ENCODE measurements at places on chromosomes 4 and X.

- no peak for DNase-seq
- no peaks in the 10 kb centered on the region for H3K4me1 ChIP-seq
- H3K27me3 ChIP-seq, result no peaks in the 10 kb centered on the region
- no peak overlapping the region for H3K4me3 ChIP-seq
- H3K27ac ChIP-seq, result no peak overlapping the region
These were observed 809.3 kb downstream of the C4orf33 start for GRCh38 chr4:129905256-129905655.

GRCh38 chr4:55117511-55117910 is 7.9 kb downstream of the KDR start:
- H3K36me3 ChIP-seq, result peaks cover 14% of the 10 kb centered on the region
- no peaks in the 10 kb centered on the region for H3K27me3 ChIP-seq
- DNase-seq, result no peak
- no peak overlapping the region for H3K4me3 ChIP-seq
- no peaks in the 10 kb centered on the region for H3K4me1 ChIP-seq
- no peak overlapping the region for H3K27ac ChIP-seq

DNA sequence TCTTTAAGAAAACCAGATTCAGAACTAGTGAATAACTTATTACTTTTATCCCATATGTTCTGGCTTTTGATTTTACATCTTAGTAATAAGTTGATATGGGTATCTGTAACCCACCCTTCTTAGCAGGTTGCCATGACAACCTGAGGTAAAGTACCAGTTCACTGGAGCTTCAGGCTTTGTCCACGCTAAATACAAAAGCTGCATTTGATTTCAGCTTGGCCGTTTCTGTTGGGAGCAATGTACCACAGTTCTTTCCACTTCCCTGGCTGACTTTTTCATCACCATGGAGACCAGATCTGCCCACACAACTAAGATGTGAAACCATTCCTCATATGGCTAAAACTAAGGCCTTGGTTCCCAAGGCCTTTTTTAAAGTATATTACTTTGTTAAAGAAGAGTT is 26.1 kb downstream of the KLHL34 start:
- H3K27ac ChIP-seq, result no peak overlapping the region
- no peaks in the 10 kb centered on the region for H3K4me1 ChIP-seq
- no peak for DNase-seq

DNA sequence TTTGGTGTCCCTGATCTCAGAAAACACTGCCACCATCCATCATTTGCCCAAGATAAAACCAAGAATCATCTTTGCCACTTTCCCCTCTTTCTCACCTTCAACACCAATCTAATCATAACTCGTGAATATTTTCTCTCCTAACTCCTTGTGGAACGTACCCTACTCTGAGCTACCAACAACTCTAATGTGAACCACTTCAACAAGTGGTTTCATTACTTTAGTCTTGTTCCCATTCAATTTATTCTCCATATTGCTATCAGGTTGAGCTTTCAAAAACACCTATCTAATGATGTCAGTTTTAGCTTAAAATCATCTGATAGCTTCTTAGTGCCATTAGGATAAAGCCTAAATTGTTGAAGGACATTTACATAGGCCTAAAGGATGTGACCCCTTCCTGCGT is 39.8 kb upstream of the CXorf38 start:
- H3K27me3 ChIP-seq, result no peaks in the 10 kb centered on the region
- peaks cover 27% of the 10 kb centered on the region for H3K36me3 ChIP-seq
- no peak for DNase-seq

DNA sequence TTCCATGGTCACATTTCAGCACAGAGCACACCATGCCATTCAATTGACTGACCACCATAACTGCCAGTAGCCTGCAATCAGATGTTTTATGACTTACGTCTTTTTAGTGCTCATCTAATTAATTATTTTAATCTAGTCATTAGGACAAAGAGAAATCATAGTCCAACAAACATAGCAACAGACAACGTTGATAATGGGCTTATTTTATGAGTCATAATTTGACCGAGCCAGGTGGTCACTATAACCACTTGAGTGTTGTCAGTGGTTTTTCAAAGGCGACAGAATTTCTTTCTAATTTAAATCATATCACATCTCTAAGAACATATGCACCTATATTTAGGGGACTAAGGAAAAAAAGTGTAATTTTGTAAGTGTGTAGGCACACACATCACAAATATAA is 1.9 kb downstream of the SEC24D start:
- H3K4me3 ChIP-seq, result no peak overlapping the region
- peaks cover 20% of the 10 kb centered on the region for H3K36me3 ChIP-seq
- peak overlapping the region; percentile 91 for H3K27ac ChIP-seq
- no peak for DNase-seq

DNA sequence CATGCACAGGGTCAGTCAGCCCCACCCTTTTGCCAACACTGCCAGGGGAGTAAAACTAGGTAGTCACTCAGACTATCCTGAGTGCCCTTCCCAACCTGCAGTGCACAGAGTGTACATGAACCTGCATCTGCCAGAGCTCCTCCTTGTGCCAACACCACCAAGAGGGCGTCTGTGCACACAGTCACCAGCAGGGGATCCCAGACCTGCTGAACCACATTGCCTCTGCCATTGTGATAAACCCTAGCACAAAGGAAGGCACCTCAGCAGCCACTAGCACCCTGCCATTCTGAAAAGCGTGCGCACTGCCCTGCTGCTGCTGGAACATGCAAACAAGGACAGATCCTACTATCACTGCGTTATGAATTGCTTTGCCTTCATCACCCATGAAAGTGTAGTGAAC is 247.8 kb upstream of the POU3F4 start:
- no peak for DNase-seq
- H3K36me3 ChIP-seq, result no peaks in the 10 kb centered on the region
- no peak overlapping the region for H3K27ac ChIP-seq
- no peaks in the 10 kb centered on the region for H3K27me3 ChIP-seq
- H3K4me1 ChIP-seq, result no peaks in the 10 kb centered on the region
- H3K4me3 ChIP-seq, result no peak overlapping the region

- no peaks in the 10 kb centered on the region for H3K36me3 ChIP-seq
- H3K4me1 ChIP-seq, result no peaks in the 10 kb centered on the region
- no peak overlapping the region for H3K27ac ChIP-seq
- no peak for DNase-seq
These were observed 343.1 kb downstream of the GRID2 start for GRCh38 chr4:92646826-92647225.

- H3K36me3 ChIP-seq, result no peaks in the 10 kb centered on the region
- no peak overlapping the region for H3K4me3 ChIP-seq
- H3K4me1 ChIP-seq, result no peaks in the 10 kb centered on the region
- no peak overlapping the region for H3K27ac ChIP-seq
These were observed 950.1 kb downstream of the FAT4 start for GRCh38 chr4:126264839-126265238.

DNA sequence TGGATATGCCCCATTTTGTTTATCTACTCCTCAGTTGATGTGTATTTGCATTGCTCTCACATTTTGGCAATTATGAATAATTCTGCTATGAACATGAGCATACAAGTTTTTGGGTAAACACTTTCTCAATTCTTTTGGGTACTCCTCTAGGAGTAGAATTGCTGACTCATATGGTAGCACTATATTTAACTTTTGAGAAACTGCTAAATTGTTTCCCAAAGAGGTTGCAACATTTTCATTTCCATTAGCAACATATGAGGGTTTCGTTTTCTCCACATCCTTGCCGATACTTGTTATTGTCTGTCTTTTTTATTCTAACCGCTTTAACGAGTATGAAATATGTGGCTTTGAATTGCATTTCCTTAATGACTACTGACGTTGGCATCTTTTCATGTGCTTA is 185.4 kb downstream of the TSPAN5 start:
- no peak overlapping the region for H3K27ac ChIP-seq
- no peak overlapping the region for H3K4me3 ChIP-seq
- no peaks in the 10 kb centered on the region for H3K4me1 ChIP-seq
- no peak for DNase-seq
- H3K36me3 ChIP-seq, result no peaks in the 10 kb centered on the region

DNA sequence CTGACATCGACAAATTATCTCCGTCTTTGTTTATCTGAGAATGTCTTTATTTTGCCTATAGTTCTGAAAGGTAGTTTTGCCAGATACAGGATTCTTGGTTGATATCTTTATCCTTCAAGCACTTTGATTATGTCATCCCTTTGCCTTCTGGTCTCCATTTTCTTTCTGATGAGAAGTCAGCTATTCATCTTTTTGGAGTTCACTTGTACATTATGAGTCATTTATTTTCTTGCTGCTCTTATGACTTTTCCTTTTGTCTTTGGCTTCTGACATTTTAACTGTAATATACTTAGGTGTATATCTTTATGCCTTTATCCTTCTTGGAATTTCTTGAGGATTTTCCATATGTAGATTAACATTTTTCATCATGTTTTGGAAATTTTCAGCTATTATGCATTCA is 51.4 kb downstream of the SHROOM4 start:
- no peak overlapping the region for H3K27ac ChIP-seq
- H3K27me3 ChIP-seq, result no peaks in the 10 kb centered on the region
- H3K4me1 ChIP-seq, result no peaks in the 10 kb centered on the region
- no peak overlapping the region for H3K4me3 ChIP-seq
- no peaks in the 10 kb centered on the region for H3K36me3 ChIP-seq

DNA sequence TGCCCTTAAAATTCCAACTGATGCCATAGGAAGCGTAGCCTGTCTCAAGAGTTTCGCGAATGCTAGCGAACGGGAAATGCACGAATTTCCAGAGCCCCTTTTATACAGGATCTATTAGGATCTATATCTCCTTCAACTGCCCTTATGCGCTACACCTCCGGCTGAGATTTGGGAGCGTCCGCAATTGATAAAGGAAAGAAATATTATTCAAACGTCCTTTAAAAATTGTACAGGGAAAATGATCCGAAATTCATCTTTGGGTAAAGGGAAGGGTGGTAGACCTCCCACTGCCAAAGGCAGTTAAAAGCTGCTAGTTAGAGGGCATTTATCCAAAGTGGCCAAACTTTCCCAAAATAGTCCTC is 609 bp downstream of the NR3C2 start:
- no peak for DNase-seq
- no peaks in the 10 kb centered on the region for H3K36me3 ChIP-seq
- H3K4me3 ChIP-seq, result peak overlapping the region; percentile 98
- H3K4me1 ChIP-seq, result peaks cover 8% of the 10 kb centered on the region

Data from tibial artery (tissue), 4 donors.